ENCODE measurements at places on chromosomes 6 and 20.

GRCh38 chr6:87482366-87482765, 9.6 kb downstream of the SLC35A1 start:
- DNase-seq = no peak
- no peak overlapping the region for H3K4me3 ChIP-seq
- no peaks in the 10 kb centered on the region for H3K27me3 ChIP-seq
- H3K4me1 ChIP-seq = no peaks in the 10 kb centered on the region

- H3K36me3 ChIP-seq = peaks cover 15% of the 10 kb centered on the region
- no peaks in the 10 kb centered on the region for H3K4me1 ChIP-seq
- H3K27me3 ChIP-seq = no peaks in the 10 kb centered on the region
These were observed 124.6 kb downstream of the WDR27 start for GRCh38 chr6:169577236-169577635.

DNA sequence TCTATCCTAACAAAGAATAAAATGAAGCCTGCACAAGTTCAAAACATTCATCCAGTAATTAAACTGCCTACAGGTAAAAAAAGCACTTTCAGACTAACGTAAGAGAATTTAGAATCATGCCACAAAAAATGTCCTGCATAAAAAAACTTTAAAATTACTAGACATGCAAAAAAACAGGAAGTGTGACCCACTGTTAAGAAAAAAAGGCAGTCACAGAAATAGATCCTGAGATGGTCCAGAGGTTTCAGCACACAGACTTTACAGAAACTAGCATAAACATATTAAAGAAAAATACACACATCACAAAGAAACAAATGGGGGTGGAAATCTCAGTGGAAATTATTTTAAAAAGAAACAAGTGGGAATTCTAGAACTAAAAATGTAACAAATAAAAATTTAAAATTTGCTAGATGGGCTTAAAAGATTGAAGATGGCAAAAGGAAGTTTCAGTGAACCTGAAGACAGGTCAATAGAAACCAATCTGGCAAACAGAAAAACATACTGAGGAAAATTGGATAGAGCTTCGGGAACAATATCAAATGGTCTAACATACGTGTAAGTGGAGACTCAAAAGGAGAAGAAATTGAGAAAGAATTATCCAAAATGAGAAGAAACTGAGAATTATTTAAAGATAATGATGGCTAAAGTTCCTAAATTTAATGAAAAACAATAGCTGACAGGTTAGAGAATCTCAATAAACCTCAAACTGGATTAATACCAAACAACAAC, 3.4 kb upstream of the ZNF133 start:
- no peaks in the 10 kb centered on the region for H3K36me3 ChIP-seq
- no peak overlapping the region for H3K27ac ChIP-seq
- H3K4me3 ChIP-seq = no peak overlapping the region
- DNase-seq = no peak
- H3K27me3 ChIP-seq = no peaks in the 10 kb centered on the region

DNA sequence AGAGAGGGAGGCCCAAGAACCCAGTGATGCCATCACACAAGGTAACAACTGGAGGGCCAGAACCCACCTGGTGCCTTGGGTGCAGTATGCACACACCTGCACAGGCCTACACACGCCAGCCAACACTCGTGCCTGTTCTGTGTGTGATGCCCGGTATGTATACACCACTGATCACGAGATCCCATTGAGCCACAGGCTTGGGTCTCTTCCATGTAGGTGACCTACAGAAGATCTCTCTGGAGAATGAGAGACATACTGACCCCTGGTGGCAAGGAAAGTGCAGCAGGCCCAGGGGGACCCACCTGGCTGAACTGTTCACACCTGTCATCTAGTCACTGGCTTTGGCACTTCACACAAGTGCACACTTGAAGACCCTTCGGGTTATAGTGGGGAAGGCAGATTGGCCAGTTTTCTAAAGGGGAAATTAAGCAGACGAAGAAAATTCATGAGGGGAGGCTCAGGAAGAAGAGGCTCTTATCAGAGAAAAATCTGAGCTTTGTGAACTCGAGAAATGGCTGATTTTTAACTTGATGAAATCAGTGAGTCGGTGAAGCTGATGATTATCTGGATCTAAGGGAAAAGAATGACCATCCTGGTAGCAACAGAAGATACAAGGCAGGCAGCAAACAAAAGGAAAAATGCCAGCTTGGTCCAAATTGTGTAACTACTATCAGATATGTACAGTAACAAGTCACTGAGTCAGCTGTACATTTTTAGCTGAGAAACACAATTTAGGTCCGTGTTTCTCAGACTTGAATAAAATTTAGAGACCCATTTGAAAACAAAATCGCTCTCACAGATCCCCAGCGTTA, 69.1 kb upstream of the PBOV1 start:
- peak; percentile 77 for DNase-seq
- no peak overlapping the region for H3K27ac ChIP-seq
- no peaks in the 10 kb centered on the region for H3K4me1 ChIP-seq
- H3K27me3 ChIP-seq = no peaks in the 10 kb centered on the region

DNA sequence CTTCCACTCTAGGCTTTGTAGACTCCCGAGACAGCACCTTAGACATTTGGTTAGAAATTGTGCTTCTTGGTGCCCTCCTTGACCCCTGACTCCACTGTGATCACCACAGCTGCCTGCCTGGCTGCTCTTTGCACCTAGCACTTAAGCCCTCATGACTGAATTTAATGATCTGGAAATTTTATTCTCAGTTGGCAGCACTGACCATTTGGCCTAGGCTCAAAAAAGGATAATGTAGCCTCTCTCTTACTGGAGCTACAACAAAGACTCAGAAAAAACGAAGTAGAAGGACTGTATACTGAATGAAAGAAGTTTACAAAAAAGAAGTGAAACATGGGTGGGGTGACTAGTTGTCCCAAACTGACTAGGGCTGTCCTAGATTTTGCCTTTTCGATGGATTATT, 11.3 kb upstream of the ABRACL start:
- no peak for DNase-seq
- H3K27ac ChIP-seq = no peak overlapping the region
- no peaks in the 10 kb centered on the region for H3K27me3 ChIP-seq

DNA sequence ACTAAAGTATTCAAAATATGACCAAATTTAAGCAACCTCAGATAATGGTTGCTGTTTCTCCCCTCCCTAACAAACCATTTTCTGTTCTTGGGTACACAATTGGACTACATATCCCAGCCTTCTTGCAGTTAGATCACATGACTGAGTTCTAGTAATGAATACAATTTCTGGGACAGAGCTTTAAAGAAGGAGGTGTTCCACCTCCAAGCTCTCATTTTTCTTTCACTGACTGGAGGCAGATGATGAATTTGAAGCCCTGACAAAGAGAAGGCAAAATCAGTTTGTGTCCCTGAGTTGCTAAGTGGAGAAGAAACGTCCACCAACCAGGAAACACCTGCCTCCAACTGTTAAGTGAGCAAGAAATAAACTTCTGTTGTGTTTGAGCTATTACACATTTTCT, 117.2 kb downstream of the LCA5 start:
- no peaks in the 10 kb centered on the region for H3K36me3 ChIP-seq
- no peak overlapping the region for H3K27ac ChIP-seq
- no peak for DNase-seq
- no peaks in the 10 kb centered on the region for H3K4me1 ChIP-seq

- no peaks in the 10 kb centered on the region for H3K27me3 ChIP-seq
- no peak for DNase-seq
- no peaks in the 10 kb centered on the region for H3K4me1 ChIP-seq
- H3K36me3 ChIP-seq = peaks cover 4% of the 10 kb centered on the region
- H3K27ac ChIP-seq = no peak overlapping the region
- H3K4me3 ChIP-seq = no peak overlapping the region
These were observed 51.2 kb upstream of the AKIRIN2 start for GRCh38 chr6:87753131-87753685.

- no peaks in the 10 kb centered on the region for H3K36me3 ChIP-seq
- H3K27me3 ChIP-seq = no peaks in the 10 kb centered on the region
These were observed 55.4 kb downstream of the MRPL14 start for GRCh38 chr6:44071670-44072451.

- no peak for DNase-seq
- no peaks in the 10 kb centered on the region for H3K36me3 ChIP-seq
- no peak overlapping the region for H3K4me3 ChIP-seq
- no peaks in the 10 kb centered on the region for H3K27me3 ChIP-seq
- no peaks in the 10 kb centered on the region for H3K4me1 ChIP-seq
These were observed 65.6 kb downstream of the GJA10 start for GRCh38 chr6:89959883-89960282.

GRCh38 chr6:161673026-161673425, 399.2 kb upstream of the AGPAT4 start:
- DNase-seq = no peak
- H3K4me3 ChIP-seq = no peak overlapping the region
- H3K4me1 ChIP-seq = no peaks in the 10 kb centered on the region
- H3K27ac ChIP-seq = no peak overlapping the region
- no peaks in the 10 kb centered on the region for H3K36me3 ChIP-seq

DNA sequence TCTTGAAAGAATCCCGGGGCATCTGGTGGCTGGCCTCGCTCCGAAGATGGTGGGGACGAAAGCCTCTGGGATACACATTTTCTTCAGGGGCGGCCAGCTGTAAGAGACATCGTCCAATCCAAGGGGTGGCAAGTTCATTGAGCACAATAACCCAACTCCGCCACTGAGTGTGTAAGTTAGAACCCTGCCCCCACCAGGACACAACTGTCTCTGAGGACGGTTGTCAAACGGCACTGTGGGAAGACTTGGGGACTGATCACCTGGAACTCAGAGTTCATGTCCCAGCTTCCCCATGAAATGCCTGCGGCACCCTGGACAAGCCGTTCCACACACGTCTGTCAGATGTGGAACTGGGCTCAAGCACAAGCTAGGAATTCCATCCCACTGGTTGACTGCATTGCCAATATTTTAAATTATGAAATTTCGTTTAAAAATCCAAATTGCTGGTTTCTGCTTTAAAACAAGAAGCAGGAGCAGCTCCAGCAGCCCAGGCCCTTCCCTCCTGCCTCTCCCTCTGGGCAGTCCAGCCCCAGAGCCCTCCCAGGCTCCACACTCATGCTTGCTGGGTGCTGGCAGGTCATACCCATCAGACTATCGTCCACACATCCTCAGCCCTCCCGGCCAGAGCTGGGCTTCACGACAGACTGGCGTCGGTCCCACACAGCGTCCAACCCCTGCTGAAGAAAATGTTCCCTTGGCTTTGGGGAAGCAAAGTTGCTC, 80.9 kb upstream of the AFDN start:
- no peak for DNase-seq
- no peak overlapping the region for H3K27ac ChIP-seq
- peaks cover 2% of the 10 kb centered on the region for H3K36me3 ChIP-seq
- H3K4me1 ChIP-seq = 0 out of 2 replicates have a peak, but pooled peaks cover 4% of the 10 kb centered on the region
- H3K27me3 ChIP-seq = no peaks in the 10 kb centered on the region
- no peak overlapping the region for H3K4me3 ChIP-seq

- peaks cover 7% of the 10 kb centered on the region for H3K36me3 ChIP-seq
- no peak for DNase-seq
- H3K4me3 ChIP-seq = no peak overlapping the region
- no peaks in the 10 kb centered on the region for H3K27me3 ChIP-seq
- peaks cover 6% of the 10 kb centered on the region for H3K4me1 ChIP-seq
These were observed 40.2 kb downstream of the MRPL14 start for GRCh38 chr6:44086931-44087574.

- H3K27me3 ChIP-seq = no peaks in the 10 kb centered on the region
- no peak overlapping the region for H3K4me3 ChIP-seq
- H3K4me1 ChIP-seq = no peaks in the 10 kb centered on the region
- H3K27ac ChIP-seq = no peak overlapping the region
- no peaks in the 10 kb centered on the region for H3K36me3 ChIP-seq
- no peak for DNase-seq
These were observed 40.0 kb upstream of the KCNK16 start for GRCh38 chr6:39362487-39362865.

DNA sequence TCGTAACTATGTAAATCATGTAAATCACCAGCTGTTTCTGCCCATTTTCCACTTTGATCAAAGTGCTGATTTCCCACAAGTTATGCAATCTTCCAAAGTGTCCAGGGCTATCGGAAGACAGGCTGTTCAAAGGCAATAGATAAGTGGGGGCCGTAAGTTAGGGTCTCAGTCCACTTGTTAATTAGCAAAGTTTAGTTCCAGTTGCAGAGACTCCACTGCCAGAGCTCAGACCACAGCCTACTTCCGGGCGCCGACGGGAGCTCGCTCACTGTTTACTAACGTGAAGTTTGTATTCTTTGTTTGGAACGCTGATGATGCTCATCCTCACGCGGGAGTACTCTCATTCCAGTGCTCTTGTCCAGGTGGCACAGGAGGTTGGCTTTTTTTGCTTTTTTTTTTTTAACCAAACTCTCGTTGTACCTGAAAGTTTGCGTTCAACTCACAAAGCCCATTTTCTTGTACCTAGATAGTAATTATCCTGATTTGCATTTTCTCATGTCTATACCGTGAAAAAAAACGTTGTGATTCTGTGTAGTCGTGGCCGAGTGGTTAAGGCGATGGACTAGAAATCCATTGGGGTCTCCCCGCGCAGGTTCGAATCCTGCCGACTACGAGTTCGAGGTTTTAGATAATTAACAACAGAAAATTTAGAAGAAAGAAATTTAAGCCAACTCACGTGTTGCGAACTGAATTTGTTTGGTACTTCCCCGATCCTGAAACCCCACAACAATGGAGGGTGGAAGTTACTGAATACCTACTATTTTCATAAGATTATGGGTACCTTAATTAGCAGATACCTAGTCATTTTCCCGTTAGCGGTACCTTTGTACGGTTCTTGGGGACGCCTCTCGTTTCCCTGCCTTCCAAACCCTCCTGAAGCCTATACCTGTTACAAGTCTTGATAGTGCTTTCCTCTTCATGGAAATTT, 29.9 kb upstream of the ZNF184 start:
- H3K27ac ChIP-seq = peak overlapping the region; percentile 42
- no peaks in the 10 kb centered on the region for H3K36me3 ChIP-seq
- peak overlapping the region; percentile 94 for H3K4me3 ChIP-seq

DNA sequence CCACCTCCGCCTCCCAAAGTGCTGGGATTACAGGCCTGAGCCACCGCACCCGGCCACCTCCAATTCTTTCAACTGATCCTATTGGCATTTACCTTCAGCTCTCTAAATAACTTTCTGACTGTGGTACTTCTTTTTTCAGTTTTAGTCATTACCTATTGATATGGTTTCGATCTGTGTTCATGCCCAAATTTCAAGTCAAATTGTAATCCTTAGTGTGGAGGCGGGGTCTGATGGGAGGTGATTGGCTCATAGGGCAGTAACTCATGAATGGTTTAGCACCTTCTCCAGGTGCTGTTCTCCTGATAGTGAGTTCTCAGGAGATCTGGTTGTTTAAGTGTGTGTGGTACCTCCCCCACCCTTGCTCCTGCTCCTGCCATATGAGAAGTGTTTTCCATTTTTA, 140.9 kb downstream of the LPA start:
- no peaks in the 10 kb centered on the region for H3K36me3 ChIP-seq
- DNase-seq = no peak
- H3K4me1 ChIP-seq = no peaks in the 10 kb centered on the region
- H3K27ac ChIP-seq = no peak overlapping the region

- no peak for DNase-seq
- H3K4me1 ChIP-seq = no peaks in the 10 kb centered on the region
These were observed 1166.0 kb upstream of the GJE1 start for GRCh38 chr6:140966676-140967075.

GRCh38 chr6:122789182-122790027, at the start of gene SMPDL3A:
Gene SMPDL3A (plus strand): TSS chr6:122789258. CDS start chr6:122789347, 89 bp downstream.
- H3K27me3 ChIP-seq = peaks cover 3% of the 10 kb centered on the region
- DNase-seq = peak; percentile 83
- peak within 1 kb of the TSS; percentile 90 for H3K4me3 ChIP-seq
- no peaks in the 10 kb centered on the region for H3K36me3 ChIP-seq
